ENCODE measurements at places on chromosomes 7 and 10.

- DNase-seq, result no peak
These were observed 9.5 kb upstream of the TBX20 start for GRCh38 chr7:35263396-35263795.

DNA sequence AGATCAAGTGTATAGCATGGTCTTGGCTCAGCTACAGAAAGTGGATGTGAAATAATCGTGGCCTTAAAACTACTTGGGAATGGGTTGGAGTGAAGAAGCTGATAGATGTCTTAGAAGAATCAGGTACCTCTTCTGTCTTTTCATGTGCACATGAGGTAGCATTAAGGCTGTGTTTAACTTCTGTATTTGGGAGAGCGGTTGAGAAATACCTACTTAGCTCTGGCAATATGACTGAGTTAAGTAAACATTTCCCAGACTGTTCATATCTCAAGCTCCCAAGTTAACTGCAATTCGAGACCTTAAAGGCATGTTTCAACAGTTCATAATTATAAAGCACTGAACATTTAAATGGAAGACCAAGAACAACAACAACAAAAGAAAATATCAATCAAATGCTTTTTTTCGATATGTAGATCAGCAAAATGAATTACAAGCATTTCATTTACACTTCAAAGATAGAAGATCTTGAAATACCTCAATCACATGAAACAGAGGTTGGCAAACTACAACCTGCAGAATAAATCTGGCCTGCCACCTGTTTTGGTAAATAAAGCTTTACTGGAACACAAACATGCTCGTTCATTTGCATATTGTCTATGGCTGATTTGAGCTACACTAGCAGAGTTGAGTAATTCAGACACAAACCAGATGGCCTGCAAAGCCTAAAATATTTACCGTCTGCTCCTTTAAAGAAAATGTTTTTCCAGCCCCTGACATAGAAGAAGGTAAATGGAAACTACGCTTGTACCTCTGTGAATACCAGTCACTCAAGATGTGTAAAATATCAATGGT, 337.1 kb upstream of the GLI3 start:
- no peak for DNase-seq

DNA sequence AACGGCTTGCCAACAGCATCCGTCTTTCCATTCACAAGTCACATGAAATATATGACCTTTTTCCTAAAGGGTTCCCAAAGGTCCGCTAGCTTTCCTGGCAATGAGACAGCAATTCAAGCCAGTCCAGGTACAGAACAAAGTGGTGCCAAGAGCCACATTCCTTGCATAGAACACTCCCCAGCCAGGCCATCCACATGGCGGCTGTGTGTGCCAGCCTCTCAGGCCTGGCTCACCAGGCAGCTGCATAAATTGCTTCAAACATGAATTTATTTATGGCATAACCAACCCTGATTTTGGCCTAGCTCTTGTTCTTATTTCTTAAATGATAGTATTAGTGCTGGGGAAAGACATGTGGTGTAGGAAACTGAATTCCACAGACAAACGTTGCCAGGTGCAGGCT, 63.7 kb upstream of the CREB5 start:
- DNase-seq, result no peak

- no peak for DNase-seq
These were observed 817.6 kb downstream of the TNS3 start for GRCh38 chr7:46764100-46764936.

- DNase-seq, result no peak
These were observed 142.9 kb upstream of the AHR start for GRCh38 chr7:17155529-17155928.

DNA sequence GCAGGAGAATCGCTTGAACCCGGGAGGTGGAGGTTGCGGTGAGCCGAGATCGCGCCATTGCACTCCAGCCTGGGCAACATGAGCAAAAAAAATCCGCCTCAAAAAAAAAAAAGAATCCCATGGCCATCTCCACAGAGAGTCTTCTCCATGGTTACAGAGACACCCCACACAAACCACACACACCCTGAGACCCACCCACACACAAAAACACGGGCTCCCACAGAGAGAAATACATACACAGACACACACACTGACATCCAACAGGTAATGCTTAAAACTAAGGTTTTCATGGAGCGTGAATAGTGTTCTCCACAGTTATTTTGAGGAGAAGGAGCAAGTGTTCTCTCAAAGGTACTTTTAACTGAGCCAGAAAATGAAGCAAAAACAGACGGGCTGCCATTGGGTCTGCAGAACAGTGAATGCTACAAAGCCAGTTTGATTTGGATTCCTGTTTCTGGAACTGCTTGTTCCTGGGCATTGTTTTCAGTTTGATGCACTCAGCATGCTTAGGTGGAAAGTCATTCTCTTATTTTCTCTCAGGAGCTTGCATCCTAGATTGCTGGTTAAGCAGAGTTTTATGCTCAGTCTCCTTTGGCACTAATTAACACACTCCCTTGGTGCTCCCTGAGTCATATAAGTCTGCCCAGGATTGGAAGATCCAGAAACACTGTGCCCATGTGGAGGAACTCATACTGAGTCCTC, 15.4 kb downstream of the AHCYL2 start:
- DNase-seq, result no peak

DNA sequence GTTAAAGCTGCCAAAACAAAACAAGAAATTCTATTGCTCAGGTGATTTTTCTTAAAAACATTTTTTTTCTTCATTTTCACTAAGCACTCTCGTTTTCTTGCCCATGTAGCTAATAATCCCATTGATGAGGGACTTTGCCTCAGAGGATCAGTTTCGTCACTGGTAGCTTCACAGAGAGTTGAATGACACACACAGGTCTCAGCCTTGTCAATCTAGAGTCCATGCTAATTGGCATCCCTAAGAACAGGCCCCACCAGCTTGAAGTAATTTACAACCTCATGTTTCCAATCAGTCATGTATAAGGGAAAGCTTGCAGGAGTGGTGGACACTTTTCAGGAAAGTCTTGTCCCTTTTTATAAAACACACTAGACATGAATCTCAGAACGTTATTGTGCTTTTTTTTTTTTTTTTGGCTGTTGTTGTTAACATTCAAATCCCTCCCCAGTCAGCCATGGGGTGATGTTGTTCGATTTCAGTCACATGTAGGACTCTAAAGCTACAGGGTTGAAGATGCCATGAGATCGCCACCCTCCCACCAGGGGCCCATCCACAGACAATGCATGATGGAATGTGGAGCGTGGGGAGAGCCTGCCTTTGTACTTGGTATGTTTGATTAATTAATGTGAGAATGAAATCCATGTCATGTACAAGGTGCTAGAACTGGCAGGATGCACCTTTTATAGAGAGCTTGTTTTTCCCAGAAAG, 232.4 kb upstream of the FZD8 start:
- no peak for DNase-seq

- DNase-seq, result peak; percentile 44
These were observed 48.3 kb downstream of the ZNF783 start for GRCh38 chr7:149310113-149310836.

- DNase-seq, result no peak
These were observed 64.4 kb upstream of the LEP start for GRCh38 chr7:128176696-128177095.

DNA sequence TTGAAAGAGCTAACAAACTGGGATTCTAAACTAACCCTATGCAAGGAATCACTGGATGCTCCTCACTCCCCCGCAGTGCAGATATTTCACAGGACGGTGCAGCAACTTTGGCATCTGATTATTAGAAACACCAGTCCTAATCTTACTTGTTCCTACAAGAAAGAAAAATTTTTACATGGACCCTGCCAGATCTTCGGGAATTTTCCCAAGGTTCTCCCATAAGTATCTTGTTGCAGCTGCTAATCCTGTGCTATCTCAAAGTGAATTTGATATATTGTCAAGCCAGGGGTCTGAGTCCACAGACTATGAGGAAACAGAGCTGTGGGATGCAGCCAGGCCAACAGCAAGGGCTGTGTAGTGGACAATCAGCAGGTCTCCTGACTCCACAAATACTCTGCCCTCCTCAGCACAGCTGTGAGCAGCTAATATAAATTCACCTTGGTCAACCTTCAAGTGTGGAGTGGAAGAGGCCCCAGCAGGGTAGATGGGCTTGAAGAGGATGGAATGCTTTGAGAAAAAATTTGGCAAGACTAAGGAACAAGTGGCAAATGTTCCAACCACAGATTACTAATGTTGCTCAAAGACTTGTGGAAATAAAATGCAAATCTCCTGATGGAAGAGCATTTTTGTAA, 25.6 kb downstream of the VSTM4 start:
- DNase-seq, result no peak

- DNase-seq, result peak; percentile 13
These were observed 31.5 kb downstream of the MBL2 start for GRCh38 chr10:52740913-52741675.

GRCh38 chr10:79542626-79543025, 17.6 kb downstream of the SFTPA2 start:
- no peak for DNase-seq

- DNase-seq, result no peak
These were observed 69.6 kb upstream of the CSTF2T start for GRCh38 chr10:51768886-51769465.

DNA sequence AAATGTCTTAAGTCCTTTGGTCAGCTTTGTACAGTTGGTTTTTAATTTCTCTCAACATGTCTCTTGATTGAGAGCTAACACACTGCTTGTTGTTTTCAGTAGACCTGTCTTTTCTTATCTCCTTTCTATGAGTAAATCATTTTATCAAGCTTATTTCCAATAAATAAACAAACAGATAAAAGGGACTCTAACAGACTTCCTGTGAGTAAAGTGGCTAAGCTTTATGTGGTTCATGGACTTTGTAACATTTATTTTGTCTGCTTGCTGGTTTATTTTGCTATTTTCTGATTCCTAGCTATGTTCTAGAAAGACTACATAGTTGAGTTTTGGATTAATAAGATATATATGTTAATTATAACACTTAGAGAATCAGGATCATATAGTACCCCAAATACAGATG, 27.1 kb downstream of the OR9A2 start:
- no peak for DNase-seq

DNA sequence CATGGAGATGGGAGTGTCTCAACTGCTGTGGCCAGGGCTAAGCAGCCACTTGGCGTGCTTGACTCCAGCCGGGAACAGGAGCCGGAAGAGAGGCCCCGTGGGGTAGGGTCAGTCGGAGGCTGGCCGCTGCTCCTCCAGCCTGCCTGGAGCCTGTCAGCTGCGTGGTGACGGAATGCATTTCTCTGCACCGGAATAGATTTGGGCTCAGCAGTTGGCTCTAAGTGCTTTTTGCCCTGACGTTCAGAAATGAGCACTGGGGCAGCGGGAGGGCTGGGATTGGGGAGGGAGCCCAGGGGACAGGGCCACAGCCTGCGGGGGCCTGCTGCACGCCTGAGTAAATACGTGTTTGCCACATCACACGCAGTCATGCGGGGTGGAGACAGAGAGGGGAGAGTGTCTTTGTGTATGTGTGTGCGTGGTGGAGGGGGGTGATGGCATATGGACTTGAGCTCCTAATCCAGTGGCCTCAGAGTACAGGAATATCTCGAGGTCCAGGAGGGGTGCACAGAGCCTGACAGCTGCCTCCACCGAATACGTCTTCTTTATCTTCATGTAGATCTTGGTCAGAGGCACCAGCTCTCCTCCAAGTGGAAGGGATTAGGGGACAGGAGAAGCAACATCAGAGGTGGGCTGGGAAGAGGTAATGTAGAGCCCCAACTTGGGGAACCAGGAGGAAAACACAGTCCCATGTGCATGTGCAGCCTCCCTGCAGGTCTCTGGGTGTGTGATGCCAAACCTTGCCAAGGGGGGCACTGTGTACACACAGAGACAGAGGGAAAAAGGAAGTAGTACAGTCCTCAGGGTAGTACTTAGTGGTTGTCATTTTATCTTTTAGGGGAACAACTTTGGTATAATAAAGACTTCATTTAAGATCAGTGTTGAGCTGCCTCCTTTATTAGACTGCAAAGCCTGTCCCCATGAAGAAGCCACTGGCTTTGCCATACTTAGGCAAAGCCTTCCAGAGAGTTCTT, 151.4 kb downstream of the CDH23 start:
- no peak for DNase-seq

DNA sequence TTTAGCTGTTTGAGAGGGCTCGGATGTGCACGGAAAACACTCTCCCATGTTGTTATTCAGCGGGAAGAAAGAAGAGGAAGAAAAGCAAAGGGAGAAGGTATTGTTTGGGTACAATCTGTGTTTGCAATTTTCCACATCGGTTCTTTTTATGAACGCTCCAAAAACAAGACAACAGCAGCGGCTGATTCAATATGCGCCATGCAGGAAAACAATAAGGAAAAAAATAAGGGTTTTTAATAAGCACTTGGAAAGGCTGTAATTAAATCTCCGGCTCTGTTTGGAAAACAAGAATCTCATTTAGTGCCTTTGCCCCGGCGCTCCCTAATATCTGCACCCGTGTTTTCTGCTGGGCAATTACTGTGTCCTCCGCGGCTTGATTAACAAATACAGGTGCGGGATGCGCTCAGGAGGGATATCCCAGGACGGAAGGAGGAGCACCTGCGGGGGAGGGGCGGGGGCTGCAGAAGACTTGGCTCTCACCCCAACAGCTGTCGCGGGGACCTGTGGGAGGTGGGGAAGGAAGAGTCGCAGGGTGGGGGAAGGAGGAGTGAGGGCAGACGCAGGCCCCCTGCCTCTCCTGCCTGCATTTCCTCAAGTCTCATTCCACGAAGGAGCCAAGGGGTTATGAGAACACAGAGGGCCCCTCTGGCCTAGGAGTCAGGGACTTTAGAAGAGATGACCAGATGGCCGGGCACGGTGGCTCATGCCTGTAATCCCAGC, 181.5 kb upstream of the PODXL start:
- no peak for DNase-seq

GRCh38 chr7:55075464-55076021, 56.7 kb downstream of the EGFR start:
- DNase-seq, result no peak

- DNase-seq, result no peak
These were observed 7.6 kb upstream of the GPAM start for GRCh38 chr10:112191041-112191590.

- DNase-seq, result no peak
These were observed 89.6 kb upstream of the ZNF804B start for GRCh38 chr7:88669913-88670312.

DNA sequence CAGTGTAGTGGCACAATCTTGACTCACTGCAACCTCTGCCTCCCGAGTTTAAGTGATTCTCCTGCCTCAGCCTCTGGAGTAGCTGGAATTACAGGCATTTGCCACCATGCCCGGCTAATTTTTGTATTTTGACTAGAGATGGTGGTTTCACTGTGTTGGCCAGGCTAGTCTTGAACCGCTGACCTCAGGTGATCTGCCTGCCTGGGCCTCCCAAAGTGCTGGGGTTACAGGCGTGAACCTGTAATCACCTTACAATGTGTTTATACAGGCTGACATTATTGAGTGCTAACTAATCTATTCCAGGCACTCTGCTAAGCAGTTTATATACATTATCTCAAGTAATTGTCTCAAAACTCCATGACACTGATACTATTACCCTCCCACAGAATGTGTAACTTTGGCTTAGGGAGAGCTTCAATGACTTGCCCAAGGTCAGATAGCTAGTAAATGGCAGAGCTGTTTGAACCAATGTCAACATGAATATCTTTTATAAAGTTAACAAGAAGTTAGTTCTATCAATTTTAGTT, 36.8 kb downstream of the KIFBP start:
- DNase-seq, result no peak
